ENCODE measurements at places on chromosomes 1 and 21. TPM values are rescaled to one million over a fixed set of nuclear protein-coding genes. Genes with fewer than 3 reads are reported as not detected.

DNA sequence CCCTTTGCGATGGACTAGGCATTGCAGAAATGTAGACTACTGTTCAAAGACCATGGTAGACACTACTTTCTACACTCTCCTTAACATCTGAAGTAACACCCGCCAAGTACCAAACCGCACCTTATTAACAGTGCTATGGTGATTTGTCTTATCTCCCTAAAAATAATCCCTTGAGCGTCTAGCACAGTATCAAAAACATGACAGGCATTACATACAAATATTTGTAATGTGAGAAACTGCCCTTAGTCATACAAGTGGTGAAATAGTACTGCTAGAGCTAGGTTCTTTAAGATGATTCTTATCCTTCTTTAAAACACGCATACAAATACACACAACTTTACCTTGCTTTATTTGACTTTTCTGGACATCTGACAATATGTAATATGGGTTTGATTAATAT, 27.2 kb downstream of the PUM1 start:
- DNase-seq, result no peak

- no peak for DNase-seq
These were observed 21.1 kb downstream of the TBX19 start for GRCh38 chr1:168301664-168302320.

DNA sequence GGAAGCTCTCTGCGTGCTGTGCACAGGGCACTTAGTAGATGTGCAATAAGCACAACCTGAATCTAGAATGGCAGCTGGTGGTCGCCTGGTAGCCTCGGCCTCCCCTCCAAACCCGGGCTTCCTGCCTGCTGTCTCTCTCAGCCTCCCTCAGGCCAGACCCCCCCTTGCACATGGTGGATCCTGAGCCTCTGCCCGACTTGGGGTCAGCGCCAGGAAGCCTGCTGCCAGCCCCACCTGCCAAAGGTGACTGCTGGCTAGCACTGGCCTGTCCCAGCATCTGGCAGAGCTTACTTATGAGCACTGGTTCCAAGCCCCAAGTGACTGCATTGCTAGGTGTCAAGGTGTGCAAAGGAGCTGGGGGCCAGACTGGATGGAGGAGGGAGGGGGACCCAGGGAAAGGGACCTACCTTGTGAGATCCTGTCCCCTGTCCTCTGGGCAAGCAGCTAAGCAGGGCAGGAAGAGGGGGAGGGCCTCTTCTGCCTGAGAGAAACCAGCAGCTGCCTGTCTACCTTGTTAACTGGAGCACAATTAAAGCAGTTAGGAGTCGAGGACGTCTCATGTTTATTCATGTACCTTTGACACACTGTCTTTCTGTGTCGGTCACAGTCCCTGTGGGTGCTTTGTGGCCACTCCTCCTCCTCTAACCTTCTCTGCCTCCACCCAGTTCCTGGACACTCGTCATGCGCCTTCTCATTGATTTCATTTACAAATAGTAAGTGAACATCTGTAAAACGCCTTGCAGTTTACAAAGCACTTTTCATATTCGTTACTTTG, 100.9 kb downstream of the DDX20 start:
- no peak for DNase-seq

DNA sequence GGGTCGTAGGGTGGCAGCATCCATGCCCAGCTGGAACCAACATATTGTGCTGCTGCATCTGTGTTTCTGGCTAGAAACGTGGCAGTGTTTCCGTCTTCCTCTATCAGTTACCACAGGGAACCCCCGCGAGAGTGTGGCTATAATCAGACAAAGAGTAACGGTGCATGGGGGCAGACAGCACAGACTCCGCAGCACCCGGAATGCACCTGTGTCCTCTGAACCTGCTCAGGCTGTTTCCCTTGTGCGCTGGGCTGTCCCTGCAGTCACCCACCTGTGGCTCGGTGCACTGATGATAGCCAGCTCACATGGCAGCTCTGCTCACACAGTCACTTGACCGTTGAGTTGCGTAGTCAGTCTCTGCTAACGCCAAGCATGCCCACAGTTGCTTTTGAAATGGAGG, 11.4 kb upstream of the PCBP3 start:
- no peak for DNase-seq

- DNase-seq, result no peak
These were observed 3.4 kb upstream of the HEYL start for GRCh38 chr1:39642796-39643195.

DNA sequence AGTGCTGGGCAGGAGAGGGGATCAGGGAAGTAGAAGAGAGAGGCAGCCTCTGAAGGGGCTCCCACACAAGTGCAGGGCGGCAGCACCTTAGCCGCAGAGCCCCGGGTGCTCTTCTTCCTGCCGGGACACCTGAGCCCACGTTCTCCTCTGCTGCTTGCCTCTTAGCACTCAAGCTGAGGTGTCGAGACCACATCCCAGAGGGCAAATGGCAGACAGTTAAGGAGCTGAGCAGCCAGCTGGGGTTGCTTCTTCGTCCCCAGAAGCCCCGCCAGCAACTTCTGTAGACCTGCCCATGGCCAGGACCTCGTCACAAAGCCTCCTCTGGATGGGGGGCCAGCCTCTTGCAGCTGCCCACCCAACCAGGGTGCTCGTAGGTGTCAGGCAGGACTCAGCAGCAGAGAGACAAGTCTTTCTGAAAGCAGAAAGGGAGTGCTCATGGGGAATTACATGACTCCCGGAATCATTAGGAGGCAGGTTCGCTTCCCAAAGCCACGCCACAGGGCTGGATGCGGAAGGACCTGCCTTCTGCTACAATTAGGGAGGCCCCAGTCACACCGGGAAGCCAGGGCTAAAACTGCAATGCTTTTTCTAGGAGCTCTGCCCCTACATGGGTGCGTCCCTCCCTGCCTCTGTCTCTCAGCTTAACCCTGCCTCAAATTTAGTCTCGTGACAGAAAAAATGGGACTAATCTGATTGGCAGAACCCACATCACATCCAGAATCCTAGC, 141.4 kb upstream of the RAB4A start:
- DNase-seq, result no peak

DNA sequence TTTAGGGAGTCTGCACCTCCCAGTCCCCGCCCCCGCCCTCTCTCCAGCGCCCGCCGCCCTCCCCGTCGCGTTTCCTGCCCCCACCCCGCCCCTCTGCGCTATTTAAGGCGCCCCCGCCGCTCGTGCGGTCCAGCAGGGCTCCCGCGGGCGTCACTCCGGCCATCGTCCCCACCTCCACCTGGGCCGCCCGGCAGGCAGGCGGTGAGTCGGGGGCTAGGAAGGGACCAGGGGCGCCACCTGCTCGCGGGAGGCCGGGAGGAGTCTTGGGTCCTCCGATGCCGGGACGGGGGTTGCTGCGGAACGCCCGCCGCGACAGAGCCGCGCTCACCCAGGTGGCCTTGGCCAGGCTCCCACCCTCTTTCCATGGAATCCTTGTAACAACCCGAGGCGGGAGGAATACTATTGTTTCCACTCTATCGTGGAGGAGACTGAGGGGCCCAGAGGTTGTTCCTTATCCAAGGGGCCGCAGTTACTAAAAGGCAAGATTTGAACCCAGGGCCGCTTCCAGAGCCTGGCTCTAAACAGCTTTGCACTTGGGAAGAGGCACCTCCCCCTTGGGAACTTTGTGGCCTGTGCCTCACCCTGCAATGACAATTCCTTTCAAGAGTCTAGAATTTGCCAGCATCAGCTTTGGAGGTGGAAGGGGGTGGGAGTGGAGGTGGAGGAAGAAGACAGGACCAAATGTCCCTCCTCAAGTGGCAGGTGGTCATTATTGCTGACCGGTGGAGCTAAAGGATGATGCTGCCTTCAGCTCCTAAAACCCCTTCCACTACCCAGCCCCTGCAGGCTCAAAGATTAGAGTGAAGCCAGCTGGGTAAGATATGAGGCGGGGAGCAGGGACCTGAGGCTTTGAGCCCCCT, at the start of gene GJA4:
Gene GJA4 (plus strand): TSS at position 132 of the 860 bp plus-strand sequence. CDS start 1,215 bp downstream, outside the sequence.
- no peak for DNase-seq

ADGRL2 gene
- 34.2 TPM for total RNA-seq

CSF3R gene
- 0.31 TPM for total RNA-seq

All from Panc1 (cell line).